Osteocyte (in vitro differentiated cells): ENCODE measurements at places on chromosomes 7 and 10. TPM values are rescaled to one million over a fixed set of nuclear protein-coding genes. Genes with fewer than 3 reads are reported as not detected.

DNA sequence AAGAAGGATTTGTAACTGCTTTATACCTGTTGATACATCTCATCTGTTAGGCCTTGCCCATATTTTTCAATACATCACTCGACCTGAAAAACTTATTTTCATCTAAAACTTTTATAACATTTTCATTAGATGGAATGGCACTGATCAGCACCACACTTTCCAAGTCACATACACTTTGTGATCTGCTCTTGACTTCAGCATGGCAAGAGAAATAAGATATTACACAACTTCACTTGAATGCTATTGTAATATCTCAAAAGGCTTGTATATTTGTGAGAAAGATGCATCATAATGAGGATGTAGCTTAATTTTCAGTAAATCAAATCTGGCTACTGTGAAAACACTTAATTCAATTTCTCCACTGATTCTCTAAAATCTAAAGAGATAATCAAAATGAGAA, 126.2 kb downstream of the MICU1 start:
- H3K4me1 ChIP-seq: peaks cover 12% of the 10 kb centered on the region
- H3K4me3 ChIP-seq: no peak overlapping the region
- no peak for DNase-seq
- H3K27ac ChIP-seq: no peak overlapping the region

DNA sequence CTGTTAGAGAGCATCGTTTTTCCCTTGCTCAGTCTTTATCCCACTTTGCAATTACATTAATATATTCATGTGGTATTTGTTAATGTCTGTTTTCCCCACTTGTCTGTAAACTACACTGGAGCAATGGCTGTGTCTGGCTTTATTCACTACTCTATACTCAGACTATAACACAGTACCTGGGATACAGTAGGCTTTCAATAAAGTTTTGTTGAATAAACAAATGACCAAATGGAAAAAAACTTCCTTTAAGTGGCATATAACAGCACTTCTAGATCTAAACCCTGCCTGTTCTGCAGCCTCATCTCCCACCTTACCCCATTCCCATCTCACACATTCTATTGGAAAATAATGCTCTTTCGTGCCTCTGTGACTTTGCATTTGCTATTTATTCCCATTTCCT, 57.3 kb upstream of the SPOCK2 start:
- H3K27me3 ChIP-seq: no peaks in the 10 kb centered on the region
- H3K4me1 ChIP-seq: no peaks in the 10 kb centered on the region
- peaks cover 18% of the 10 kb centered on the region for H3K36me3 ChIP-seq
- no peak for DNase-seq

- H3K4me1 ChIP-seq: peaks cover 24% of the 10 kb centered on the region
- H3K27ac ChIP-seq: peak overlapping the region; percentile 82
- H3K4me3 ChIP-seq: no peak overlapping the region
- H3K27me3 ChIP-seq: peaks cover 2% of the 10 kb centered on the region
- DNase-seq: peak; percentile 86
Observed at GRCh38 chr10:29841724-29842649, 207.2 kb upstream of the SVIL start.

HNRNPF gene
- total RNA-seq: 189 and 200 TPM in 2 replicates
